ENCODE measurements at places on chromosomes 5 and 9.

DNA sequence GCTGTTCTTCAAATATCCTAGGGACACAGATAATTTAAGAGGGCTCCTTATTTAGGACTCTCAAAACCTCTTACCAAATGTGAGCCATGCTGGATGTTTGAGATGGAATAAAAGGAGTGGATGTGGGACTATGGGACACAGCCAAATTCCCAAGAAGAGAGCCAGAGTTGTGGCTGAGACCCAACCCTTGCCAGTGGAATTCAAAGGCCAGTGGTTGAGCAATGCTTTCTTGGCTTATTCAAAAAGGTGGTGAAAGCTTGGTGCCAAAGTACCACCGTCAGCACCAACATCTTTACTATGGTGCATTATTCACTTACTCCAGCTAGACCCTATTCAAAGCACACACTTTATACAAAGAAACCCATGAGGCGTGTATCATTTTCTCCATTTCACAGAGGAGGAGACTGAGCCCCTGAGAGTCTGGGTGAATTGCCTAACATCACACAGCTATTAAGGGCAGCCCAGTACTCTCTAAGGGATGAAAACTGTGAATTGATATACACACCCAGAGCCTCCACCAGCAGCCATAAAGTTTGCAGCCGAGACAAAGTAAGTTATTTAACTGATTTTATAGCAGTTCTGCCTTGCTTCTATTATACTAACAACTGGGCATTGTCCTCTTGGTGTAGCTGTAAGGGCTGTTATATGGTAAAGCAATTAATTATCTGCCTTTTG lies 391.7 kb downstream of the ACTL7B start:
- H3K4me1 ChIP-seq = no peaks in the 10 kb centered on the region
- H3K4me3 ChIP-seq = no peak overlapping the region
- H3K27ac ChIP-seq = no peak overlapping the region

GRCh38 chr9:127525401-127526188 lies 74.3 kb downstream of the LRSAM1 start:
- H3K27ac ChIP-seq = no peak overlapping the region
- H3K27me3 ChIP-seq = no peaks in the 10 kb centered on the region
- no peak for DNase-seq
- no peak overlapping the region for H3K4me3 ChIP-seq
- peaks cover 41% of the 10 kb centered on the region for H3K36me3 ChIP-seq
- no peaks in the 10 kb centered on the region for H3K4me1 ChIP-seq

DNA sequence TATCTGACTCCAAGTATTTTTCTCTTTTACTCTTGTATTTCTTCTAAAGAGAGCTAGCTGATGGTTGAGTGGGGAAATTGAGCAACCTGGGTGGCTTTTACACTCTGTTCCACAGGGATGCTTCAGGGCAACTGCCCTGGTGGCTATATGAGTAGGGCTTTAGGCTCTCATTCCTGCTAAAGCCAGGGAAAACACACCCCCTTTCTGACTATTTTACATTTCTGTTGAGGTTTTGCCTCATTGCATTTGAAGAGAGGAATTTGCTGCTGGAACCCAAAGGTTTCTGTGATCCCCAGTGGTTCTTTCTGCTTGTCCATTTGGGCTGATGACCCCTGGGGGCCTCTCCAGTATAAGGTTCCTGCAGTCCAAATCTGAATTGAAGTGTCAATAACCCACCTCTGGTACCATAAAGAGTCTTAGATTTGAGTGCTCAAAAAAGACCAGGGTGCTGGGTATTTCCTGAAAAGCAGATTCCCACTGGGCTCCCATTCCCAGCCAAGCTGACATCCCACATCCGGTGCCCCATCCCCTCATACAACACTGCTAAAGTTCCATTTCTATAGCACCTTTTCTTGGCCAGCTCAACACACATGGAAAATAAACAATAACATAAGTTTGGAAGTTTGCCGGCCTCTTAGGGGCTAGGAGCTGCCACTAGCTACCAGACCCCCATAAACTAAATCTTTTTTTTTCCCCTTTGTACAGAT lies 59.5 kb downstream of the PAPPA start:
- H3K4me3 ChIP-seq = no peak overlapping the region
- H3K27ac ChIP-seq = no peak overlapping the region
- no peaks in the 10 kb centered on the region for H3K4me1 ChIP-seq
- H3K27me3 ChIP-seq = no peaks in the 10 kb centered on the region
- no peak for DNase-seq

DNA sequence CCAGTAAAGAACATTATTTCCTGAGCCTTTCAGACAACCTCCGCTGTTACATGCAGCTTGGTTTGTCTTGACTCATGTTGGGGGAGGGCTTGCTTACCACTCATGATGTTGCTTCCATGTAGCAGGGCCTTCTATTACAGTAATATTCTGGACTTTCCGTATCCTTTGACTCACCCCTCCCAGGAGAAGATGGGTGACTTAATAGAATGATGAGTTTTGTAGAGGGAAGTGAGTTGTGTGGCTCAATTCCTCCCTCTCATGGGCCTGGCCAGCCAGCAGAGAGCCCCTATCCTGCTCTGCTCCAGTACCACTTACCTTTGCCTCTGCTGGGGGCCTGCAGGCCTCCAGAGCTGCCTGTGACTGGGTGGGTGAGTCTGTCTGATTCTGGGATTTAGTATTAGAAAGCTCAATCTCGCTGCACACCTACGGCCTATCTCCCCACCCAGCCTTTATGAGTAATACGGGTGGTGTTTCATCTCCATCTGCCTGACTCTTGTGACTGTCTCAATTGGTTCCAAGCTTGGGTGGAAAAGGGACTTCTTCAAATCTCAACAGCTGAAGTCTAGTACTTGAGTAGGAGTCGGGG lies 52.6 kb upstream of the KLF9 start:
- no peak overlapping the region for H3K4me3 ChIP-seq
- no peaks in the 10 kb centered on the region for H3K36me3 ChIP-seq
- H3K4me1 ChIP-seq = peaks cover 56% of the 10 kb centered on the region

- peaks cover 3% of the 10 kb centered on the region for H3K27me3 ChIP-seq
- no peaks in the 10 kb centered on the region for H3K4me1 ChIP-seq
- H3K4me3 ChIP-seq = no peak overlapping the region
- DNase-seq = no peak
- no peaks in the 10 kb centered on the region for H3K36me3 ChIP-seq
- no peak overlapping the region for H3K27ac ChIP-seq
These were observed 37.5 kb downstream of the SPOCK1 start for GRCh38 chr5:137461391-137462264.

DNA sequence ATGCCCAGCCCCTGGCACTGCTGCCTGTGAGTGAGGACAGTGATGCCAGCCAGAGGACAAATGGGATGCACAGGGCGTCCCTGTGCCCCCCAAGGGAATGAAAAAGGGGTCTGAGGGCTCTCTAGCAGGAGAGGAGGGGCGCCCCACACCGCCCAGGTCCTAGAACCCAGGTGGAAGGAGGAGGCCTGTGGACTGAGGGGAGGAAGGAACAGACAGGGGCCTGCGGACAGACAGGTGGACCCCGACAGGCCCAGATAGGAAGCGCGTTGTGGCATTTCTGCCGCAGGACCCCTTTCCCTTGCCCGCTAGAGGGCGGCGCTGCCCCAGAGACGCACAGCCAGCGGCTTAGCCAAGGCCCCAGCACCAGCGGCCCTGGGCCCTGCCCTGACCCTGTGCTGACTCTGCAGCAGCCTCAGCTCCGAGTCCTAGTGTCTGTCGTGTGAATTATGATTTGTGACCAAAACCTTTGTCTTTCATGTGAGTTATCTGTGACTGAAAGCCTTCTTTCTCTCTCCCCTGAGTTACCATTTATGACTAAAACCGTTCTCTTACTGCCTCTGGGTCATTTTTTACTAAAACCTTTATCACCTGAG lies 30.7 kb downstream of the TRIP13 start:
- DNase-seq = peak; percentile 82
- no peak overlapping the region for H3K4me3 ChIP-seq
- peaks cover 32% of the 10 kb centered on the region for H3K27me3 ChIP-seq
- H3K36me3 ChIP-seq = peaks cover 10% of the 10 kb centered on the region
- H3K4me1 ChIP-seq = peaks cover 31% of the 10 kb centered on the region
- H3K27ac ChIP-seq = peak overlapping the region; percentile 71

GRCh38 chr9:130271473-130271872 lies 5.9 kb downstream of the HMCN2 start:
- DNase-seq = no peak
- no peak overlapping the region for H3K4me3 ChIP-seq
- H3K27ac ChIP-seq = no peak overlapping the region
- peaks cover 51% of the 10 kb centered on the region for H3K27me3 ChIP-seq
- H3K36me3 ChIP-seq = no peaks in the 10 kb centered on the region
- no peaks in the 10 kb centered on the region for H3K4me1 ChIP-seq

- H3K27ac ChIP-seq = no peak overlapping the region
- no peak overlapping the region for H3K4me3 ChIP-seq
- no peaks in the 10 kb centered on the region for H3K4me1 ChIP-seq
- H3K27me3 ChIP-seq = no peaks in the 10 kb centered on the region
- no peaks in the 10 kb centered on the region for H3K36me3 ChIP-seq
These were observed 180.4 kb downstream of the DAB2IP start for GRCh38 chr9:121831869-121832268.

DNA sequence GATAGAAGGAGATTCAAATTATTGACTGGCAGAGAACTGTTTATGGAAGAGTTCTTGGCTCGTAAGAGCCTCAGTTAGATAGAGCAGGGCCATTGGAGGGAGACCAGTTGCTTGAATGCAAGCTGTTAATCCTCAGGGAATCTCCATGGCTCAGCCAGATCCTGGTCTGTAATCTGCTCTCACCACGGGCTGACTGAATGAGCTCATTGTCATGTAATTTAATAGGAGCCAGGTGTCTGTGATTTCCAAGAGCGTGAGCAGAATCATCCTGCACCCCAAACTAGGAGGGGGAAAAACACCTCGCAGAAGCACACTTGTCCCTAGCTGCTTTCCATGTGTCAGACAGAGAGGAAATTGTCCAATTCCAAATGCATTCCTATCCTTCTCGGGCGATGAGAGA lies 19.1 kb upstream of the KCNMB1 start:
- H3K36me3 ChIP-seq = no peaks in the 10 kb centered on the region
- H3K27ac ChIP-seq = no peak overlapping the region
- H3K4me3 ChIP-seq = no peak overlapping the region
- no peaks in the 10 kb centered on the region for H3K4me1 ChIP-seq

DNA sequence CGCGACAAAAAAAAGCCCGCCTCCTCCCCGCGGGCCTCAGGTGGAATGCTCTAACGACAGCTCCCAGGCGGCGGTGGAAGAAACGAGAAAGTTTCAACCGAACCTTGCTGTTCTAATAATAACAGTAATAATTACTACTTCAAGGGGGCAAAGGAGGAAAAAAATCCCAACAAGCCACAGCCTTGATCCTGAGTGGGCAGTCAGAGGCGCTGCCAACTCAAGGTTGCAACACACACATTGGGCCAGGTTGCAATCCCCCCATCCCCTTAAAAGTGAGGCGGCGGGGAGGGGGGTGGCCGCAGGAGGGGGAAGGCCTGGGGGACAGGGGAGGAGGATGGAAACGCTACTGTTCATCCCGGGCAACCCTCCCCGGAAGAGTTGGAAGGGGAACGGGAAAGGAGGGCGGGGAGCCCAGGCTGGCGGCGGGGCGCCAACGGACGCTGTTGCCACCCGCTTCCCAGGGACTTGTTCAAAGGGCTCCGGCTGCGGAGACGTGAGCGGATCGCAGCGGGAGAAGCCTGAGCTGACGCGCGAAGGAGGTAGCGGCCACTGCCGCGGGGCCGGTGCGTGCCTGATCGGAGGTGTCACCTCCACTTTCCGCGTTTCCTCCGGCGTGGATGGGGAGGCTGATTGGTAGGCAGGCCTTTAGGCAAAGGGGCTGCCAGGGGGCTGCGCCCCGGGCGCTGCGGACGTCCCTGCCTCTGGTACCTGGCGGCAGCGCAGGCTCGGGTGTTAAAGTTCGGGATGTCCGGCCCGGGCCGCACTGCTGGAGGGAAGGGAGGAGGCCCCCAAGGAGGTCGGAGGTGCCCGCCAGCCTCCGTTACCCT lies 647 bp downstream of the SMARCA2 start:
- peak overlapping the region; percentile 99 for H3K27ac ChIP-seq
- peak; percentile 75 for DNase-seq
- H3K4me3 ChIP-seq = peak overlapping the region; percentile 95
- H3K36me3 ChIP-seq = peaks cover 22% of the 10 kb centered on the region
- H3K4me1 ChIP-seq = peaks cover 59% of the 10 kb centered on the region
- no peaks in the 10 kb centered on the region for H3K27me3 ChIP-seq

GRCh38 chr5:144460600-144460999 lies 289.9 kb downstream of the KCTD16 start:
- H3K4me3 ChIP-seq = no peak overlapping the region
- H3K36me3 ChIP-seq = no peaks in the 10 kb centered on the region
- H3K27me3 ChIP-seq = no peaks in the 10 kb centered on the region
- H3K4me1 ChIP-seq = no peaks in the 10 kb centered on the region
- H3K27ac ChIP-seq = no peak overlapping the region

DNA sequence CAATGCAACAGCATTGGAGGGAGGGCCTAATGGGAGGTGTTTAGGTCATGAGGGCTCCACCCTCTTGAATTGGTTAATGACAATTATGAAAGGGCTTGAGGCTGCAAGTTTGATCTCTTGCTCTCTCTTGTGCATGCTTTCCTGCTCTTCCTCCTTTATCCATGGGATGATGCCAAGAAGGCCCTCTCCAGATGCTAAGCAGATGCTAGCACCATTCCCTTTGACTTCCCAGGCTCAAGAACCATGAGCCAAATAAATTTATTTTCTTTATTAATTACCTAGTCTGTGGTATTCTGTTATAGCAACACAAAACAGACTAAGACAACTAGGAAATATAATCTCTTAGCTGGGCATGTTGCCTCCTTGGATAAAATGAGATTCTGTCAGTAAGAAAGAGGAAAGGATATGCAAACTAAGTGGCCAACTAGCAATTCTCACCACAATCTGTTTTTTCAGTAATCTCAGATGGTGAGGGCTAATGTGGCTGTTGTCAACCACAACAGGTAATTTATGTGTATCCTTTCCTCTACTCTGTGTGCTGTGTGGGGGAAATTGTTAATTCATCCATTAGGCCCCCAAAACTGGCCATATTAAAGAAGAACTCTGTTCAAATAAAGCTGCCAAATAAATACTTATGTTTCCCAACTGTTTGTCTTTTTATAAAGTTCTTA lies 269.1 kb upstream of the CD180 start:
- H3K27me3 ChIP-seq = no peaks in the 10 kb centered on the region
- no peaks in the 10 kb centered on the region for H3K4me1 ChIP-seq
- no peak overlapping the region for H3K4me3 ChIP-seq
- H3K27ac ChIP-seq = no peak overlapping the region
- no peaks in the 10 kb centered on the region for H3K36me3 ChIP-seq
- no peak for DNase-seq

Measured in activated T-cell treated with anti-CD3 and anti-CD28 coated beads, Interleukin-2, amount 50 U/mL, for 24 hours (primary cell).